ENCODE measurements at places on chromosomes 1 and 21. TPM values are rescaled to one million over a fixed set of nuclear protein-coding genes. Genes with fewer than 3 reads are reported as not detected.
A peak's percentile ranks its signal among the peaks of the same experiment; 100 is the strongest.

- no peaks in the 10 kb centered on the region for H3K27me3 ChIP-seq
- no peaks in the 10 kb centered on the region for H3K4me1 ChIP-seq
- H3K36me3 ChIP-seq = no peaks in the 10 kb centered on the region
- no peak overlapping the region for H3K4me3 ChIP-seq
Observed at GRCh38 chr1:200883118-200883517, 10.3 kb downstream of the GPR25 start.

RAP1GAP gene
- total RNA-seq = 0.27 TPM

MRPS14 gene
- total RNA-seq = 13.5 TPM

DNA sequence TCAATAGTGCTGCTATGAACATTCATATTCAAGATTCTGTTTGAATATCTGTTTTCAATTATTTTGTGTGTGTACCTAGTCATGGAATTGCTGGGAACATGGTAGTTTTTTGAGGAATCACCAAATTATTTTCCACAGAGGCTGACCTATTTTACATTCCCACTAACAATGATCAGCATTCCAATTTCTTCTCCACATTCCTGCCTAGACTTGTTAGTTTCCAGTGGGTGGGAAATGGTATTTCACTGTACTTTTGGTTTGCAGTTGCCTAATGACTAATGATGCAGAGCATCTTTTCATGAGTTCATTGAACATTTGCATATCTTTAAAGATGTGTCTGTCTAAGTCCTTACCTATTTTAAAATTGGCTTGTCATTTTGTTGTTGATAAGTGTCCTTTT lies 1182.6 kb upstream of the B3GALT2 start:
- H3K27ac ChIP-seq = no peak overlapping the region
- no peaks in the 10 kb centered on the region for H3K4me1 ChIP-seq
- H3K36me3 ChIP-seq = no peaks in the 10 kb centered on the region
- H3K27me3 ChIP-seq = no peaks in the 10 kb centered on the region
- no peak overlapping the region for H3K4me3 ChIP-seq
- DNase-seq = no peak

GRCh38 chr1:243842978-243843511 lies 7.0 kb downstream of the AKT3 start:
- H3K4me3 ChIP-seq = peak overlapping the region; percentile 27
- H3K4me1 ChIP-seq = peaks cover 30% of the 10 kb centered on the region
- H3K36me3 ChIP-seq = no peaks in the 10 kb centered on the region
- no peaks in the 10 kb centered on the region for H3K27me3 ChIP-seq
- H3K27ac ChIP-seq = no peak overlapping the region

DNA sequence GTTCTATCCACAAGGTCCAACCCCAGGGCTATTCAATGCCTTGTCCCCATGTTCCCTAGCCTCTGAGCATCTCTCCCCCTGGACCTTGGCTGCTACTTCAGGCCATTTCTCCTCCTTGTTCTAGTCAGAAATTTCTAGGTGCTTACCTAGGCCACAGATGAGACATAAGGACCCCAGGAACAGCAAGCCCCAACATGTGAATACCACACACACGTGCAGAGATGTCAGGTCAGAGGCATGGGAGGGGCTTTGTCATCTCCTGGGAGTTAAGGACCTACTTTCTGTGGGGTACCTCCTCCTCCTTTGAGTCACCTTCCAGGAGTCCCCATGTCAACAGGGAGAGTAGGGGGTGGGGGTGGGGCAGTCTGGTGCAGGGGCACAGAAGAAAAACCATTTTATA lies 7.1 kb upstream of the RGS16 start:
- no peak overlapping the region for H3K27ac ChIP-seq
- H3K27me3 ChIP-seq = no peaks in the 10 kb centered on the region
- H3K4me3 ChIP-seq = no peak overlapping the region

TRIM45 gene
- total RNA-seq = 7.1 TPM

GJB4 gene
- not detected for total RNA-seq

- H3K27me3 ChIP-seq = no peaks in the 10 kb centered on the region
- peaks cover 52% of the 10 kb centered on the region for H3K36me3 ChIP-seq
- H3K4me3 ChIP-seq = peak overlapping the region; percentile 53
- DNase-seq = no peak
- H3K27ac ChIP-seq = peak overlapping the region; percentile 75
Observed at GRCh38 chr1:207813512-207813881, 61.6 kb downstream of the CD46 start.

DNA sequence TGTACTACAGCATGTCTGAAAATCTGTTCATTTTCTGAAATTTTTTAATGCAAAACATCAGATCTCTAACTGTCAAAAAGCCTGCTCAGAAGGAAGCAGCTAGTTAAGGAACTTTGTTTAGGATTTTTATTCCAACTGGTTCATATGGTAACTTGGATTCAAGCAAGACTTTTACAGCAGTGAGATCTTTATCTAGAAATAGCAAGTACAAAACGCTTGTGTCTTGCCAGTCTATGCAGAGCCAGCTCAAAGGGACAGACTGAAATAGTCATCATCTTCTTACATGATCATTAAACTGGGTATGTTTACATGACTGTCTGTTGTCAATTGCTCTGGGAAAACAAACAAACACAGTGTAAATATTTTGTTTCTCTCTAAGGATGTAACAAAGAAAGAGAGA lies 37.6 kb downstream of the DDAH1 start:
- H3K27ac ChIP-seq = peak overlapping the region; percentile 73
- no peaks in the 10 kb centered on the region for H3K27me3 ChIP-seq
- no peaks in the 10 kb centered on the region for H3K36me3 ChIP-seq
- no peak for DNase-seq
- peaks cover 3% of the 10 kb centered on the region for H3K4me1 ChIP-seq

- peaks cover 89% of the 10 kb centered on the region for H3K4me1 ChIP-seq
- DNase-seq = peak; percentile 74
- no peaks in the 10 kb centered on the region for H3K36me3 ChIP-seq
- no peaks in the 10 kb centered on the region for H3K27me3 ChIP-seq
- no peak overlapping the region for H3K4me3 ChIP-seq
Observed at GRCh38 chr1:19398309-19398760, 86.2 kb downstream of the SLC66A1 start.

DNA sequence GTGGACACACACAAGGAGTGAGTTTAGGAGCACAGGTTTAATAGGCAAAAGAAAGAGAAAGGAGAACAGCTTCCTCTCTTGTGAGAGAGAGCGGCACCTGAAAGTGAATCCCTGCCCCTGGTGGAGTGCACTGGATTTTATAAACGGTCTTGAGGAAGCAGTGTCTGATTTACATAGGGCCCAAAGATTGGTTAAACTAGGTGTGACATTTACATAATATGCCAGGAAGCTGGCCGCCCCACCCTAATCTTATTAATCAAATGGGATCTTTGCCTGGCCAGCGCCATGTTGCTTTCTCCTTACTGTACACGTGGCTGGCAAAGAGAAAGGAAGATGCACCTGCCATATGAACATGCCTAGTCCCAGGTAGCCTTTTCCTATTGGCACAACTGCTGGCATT lies 38.7 kb downstream of the CFH start:
- DNase-seq = no peak
- no peaks in the 10 kb centered on the region for H3K27me3 ChIP-seq
- no peak overlapping the region for H3K27ac ChIP-seq
- H3K4me1 ChIP-seq = no peaks in the 10 kb centered on the region
- H3K36me3 ChIP-seq = no peaks in the 10 kb centered on the region
- no peak overlapping the region for H3K4me3 ChIP-seq

GRCh38 chr1:26555550-26555981 lies 26.0 kb downstream of the RPS6KA1 start:
- no peak overlapping the region for H3K4me3 ChIP-seq
- no peaks in the 10 kb centered on the region for H3K4me1 ChIP-seq
- H3K36me3 ChIP-seq = no peaks in the 10 kb centered on the region
- H3K27me3 ChIP-seq = no peaks in the 10 kb centered on the region
- no peak overlapping the region for H3K27ac ChIP-seq

GRCh38 chr1:98824736-98825135 lies 163.2 kb downstream of the SNX7 start:
- no peak overlapping the region for H3K4me3 ChIP-seq
- no peaks in the 10 kb centered on the region for H3K36me3 ChIP-seq
- no peaks in the 10 kb centered on the region for H3K27me3 ChIP-seq
- no peak for DNase-seq
- H3K27ac ChIP-seq = no peak overlapping the region

DEGS1 gene
- total RNA-seq = 111 TPM

DNA sequence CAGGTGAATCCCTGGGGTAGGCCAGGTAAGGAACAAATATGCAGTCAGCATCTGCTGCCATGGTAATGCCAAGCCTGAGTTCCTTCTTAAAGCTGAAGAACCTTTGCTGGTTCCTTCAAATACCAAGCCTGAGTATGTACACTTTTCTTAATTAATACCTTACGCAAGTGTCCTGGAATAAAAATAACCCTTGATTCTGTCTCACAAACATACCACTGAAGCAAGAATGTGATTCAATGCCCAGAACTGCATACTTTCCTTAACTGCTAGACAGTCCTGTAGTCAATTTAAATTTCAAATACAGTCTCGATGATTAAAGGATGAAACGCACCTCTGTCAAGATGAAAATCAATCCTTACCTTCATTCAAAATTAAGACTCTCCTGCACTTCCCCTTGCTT lies 634.0 kb upstream of the CHRM3 start:
- H3K4me1 ChIP-seq = no peaks in the 10 kb centered on the region
- DNase-seq = no peak
- H3K4me3 ChIP-seq = no peak overlapping the region
- H3K27ac ChIP-seq = no peak overlapping the region
- no peaks in the 10 kb centered on the region for H3K27me3 ChIP-seq

DNA sequence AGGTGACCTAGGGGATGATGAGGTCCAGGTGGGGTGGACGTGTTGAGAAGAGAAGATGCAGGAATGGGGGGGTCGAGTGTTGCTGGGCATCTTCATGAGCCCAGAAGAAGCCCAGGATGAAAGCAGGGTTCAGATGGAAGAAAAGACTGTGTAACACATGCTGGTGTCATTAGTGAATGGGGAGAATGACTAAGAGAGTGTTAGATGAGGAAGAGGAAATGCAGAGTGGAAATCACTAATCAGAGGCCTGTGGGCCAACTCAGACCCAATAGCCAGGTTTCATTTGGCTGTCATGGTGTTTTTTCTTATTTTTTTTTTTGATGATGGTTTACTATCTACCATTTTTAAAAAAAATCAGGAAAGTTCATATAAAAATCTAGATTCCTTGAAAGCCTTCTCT lies 180.8 kb upstream of the CAMK1G start:
- DNase-seq = no peak
- H3K27ac ChIP-seq = no peak overlapping the region
- no peaks in the 10 kb centered on the region for H3K4me1 ChIP-seq
- H3K36me3 ChIP-seq = no peaks in the 10 kb centered on the region
- H3K27me3 ChIP-seq = no peaks in the 10 kb centered on the region

DNA sequence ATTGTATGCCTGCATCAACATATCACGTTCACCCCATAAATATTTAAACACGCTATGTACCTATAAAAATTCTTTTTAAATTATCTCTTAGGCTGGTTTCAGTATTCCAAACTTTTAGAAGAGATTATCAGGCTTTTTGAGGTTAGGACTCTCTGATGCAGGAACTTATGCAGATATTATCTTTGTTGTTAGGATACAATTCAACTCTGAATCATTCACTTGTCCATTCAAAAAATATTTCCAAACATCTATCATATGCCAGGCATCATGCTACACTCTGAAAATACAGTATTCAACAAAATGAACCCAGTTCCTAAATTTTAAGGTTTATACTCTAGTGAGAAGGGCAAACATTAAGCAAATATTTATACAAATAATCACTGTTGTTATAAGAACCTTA lies 40.5 kb downstream of the ASH1L start:
- H3K4me1 ChIP-seq = peaks cover 4% of the 10 kb centered on the region
- H3K4me3 ChIP-seq = no peak overlapping the region
- H3K36me3 ChIP-seq = peaks cover 2% of the 10 kb centered on the region
- DNase-seq = no peak
- no peaks in the 10 kb centered on the region for H3K27me3 ChIP-seq

DNA sequence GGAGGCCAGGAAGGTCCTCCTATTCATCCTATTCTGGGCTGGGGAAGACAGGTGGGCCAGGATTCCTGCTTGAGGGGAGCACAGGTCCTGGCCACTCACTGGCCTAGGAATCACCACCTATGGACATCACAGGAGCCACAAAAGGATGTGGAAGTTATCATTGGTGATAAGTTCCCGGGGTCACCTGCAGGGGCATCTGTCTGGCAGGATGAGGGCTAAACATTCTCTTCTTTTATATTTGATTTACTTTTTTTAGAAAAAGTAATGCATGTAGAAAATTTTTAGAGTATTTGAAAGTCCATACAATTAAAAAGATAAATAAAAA lies 33.2 kb upstream of the KIAA0040 start:
- H3K4me1 ChIP-seq = peaks cover 14% of the 10 kb centered on the region
- no peaks in the 10 kb centered on the region for H3K36me3 ChIP-seq
- H3K4me3 ChIP-seq = no peak overlapping the region
- H3K27ac ChIP-seq = no peak overlapping the region
- no peak for DNase-seq

CLIC6 gene
- total RNA-seq = 7.3 TPM

DNA sequence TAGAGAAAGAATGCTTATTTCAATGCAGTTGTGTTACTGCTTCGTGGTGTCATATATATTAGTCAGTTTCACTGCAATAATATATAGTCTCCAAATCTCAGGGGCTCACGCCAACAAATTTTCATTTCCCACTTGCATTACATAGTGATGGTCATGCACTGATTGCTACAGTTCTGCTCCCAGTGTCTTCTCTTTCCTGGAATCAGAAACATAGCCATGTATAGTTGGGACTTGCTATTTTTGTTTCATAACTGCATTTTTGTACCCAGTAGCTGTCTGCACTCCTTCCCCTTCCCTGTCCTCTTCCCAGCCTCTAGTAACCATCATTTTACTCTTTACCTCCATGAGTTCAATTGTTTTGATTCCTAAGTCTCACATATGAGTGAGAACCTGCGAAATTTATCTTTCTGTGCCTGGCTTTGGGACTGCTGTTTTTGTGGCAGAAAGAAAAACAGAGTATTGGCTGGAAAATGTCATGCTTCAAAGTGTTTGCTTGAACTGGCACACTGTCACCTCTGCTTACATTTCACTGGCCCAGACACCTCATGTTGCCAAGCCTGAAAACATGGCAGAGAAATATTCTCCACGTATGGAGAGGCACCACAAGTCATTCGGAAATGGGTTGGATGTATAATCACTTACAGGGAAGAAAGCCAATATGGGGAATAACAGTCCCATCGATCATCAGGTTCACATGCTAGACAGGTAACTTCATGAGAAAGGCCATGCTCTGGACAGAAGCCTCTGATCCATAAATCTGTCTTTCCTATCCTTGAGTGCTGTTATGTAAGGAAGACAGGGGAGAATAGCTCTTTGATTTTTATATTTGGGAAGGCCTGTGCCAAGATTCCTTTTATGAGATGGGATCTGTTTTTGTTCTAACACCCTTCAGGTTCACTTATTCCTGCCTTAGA lies 60.4 kb upstream of the BACH1 start:
- no peaks in the 10 kb centered on the region for H3K36me3 ChIP-seq
- no peak for DNase-seq
- H3K27me3 ChIP-seq = no peaks in the 10 kb centered on the region

DNA sequence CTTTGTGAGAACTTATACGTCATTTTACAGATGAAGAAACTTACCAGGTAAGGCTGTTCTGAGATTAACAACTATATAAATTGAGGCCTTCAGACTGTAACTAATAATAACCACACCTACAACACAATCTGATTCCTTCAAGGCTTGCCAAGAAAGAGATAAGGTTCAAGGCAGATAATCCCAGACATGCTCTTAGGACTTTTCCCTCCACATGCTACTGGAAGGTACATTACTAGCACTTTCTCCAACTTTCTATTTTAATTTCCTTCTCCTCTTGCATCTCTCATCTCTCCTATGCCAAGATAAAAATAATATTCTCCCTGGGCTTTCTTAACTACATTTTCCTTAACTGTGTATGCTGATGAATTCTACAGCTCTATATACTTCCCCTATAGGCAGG lies 18.9 kb upstream of the NRAS start:
- H3K27me3 ChIP-seq = no peaks in the 10 kb centered on the region
- H3K27ac ChIP-seq = no peak overlapping the region
- H3K36me3 ChIP-seq = peaks cover 52% of the 10 kb centered on the region

SMYD3 gene
- 19.0 TPM for total RNA-seq
